Left ventricle myocardium superior (tissue), 1 donor: ENCODE measurements at places on chromosomes 2 and 18. TPM values are rescaled to one million over a fixed set of nuclear protein-coding genes. Genes with fewer than 3 reads are reported as not detected.
A peak's percentile ranks its signal among the peaks of the same experiment; 100 is the strongest.

ACKR3 gene
- 25.4 TPM for total RNA-seq

DNA sequence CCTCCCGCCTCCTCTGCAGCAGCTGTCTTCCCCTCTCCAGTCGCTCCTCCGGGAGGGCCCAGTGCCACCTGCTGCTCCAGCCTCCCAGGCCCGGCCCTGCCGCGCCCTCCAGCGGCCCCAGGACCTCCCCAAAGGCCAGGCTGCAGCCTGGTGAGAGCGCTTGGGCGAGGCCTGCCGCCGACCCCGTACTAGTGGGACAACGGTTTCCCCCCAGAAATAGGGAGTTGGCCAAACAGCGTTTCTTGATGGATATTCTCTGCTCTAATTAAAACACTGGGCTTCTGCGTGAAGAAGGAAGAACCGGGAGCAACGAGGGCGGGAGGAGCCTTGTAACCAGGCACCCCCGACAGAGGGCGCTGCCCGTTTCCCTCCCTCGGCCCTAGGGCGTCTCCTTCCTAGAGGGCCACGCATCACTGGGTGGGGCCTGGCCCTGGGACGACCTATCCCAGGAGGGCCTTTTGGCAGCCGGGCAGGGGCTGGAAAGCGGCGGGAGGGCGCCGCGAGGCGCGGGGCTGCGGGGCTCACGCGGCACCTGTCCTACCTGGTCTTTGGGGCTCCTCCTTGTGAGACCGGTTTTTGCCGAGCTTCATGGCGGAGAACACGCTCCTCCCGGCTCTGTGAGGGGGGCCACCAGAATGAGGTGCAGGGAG is 25.4 kb upstream of the OTOF start:
- DNase-seq: peak; percentile 84

- no peak for DNase-seq
Measured at GRCh38 chr2:88603146-88603545, 24.1 kb downstream of the EIF2AK3 start.

SH3BP4 gene
- total RNA-seq: 8.3 TPM

- no peak for DNase-seq
Measured at GRCh38 chr2:155696571-155696970, 636.0 kb downstream of the NR4A2 start.

- no peak for DNase-seq
Measured at GRCh38 chr18:26103579-26103978, 13.2 kb upstream of the SS18 start.

DNA sequence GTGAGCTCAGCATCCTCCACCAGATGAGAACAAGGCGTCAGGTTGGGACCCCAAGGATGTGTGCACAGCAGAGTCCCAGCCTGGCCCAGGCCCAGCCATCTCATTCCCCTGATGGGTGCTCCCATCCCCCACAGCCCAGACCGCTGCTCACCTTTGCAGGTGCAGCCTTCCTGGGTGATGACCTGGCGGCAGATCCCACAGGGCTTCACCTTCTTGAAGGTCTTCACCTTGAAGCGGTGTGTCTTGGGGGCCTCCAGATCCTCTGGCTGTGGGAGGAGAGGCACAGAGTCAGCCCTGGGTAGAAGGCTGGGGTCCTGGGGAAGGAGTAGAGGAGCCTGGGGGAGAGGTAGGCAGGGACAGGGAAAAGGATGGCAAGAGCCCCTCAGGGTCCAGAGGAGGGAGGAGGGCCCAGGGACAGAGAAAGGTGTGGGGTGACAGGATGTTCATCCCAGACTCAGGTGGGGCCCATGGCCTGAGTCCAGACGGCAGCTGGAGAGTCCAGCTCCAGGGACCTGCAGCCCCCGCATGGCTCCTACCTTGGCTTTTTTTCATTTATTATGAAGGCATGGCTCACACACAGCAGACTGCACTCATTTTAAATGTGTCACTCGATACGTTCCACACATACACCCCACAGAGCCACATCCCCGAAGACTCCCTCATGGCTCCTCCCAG is 11.9 kb downstream of the TNS1 start:
- no peak for DNase-seq
